ENCODE measurements at places on chromosomes 7 and 10.

DNA sequence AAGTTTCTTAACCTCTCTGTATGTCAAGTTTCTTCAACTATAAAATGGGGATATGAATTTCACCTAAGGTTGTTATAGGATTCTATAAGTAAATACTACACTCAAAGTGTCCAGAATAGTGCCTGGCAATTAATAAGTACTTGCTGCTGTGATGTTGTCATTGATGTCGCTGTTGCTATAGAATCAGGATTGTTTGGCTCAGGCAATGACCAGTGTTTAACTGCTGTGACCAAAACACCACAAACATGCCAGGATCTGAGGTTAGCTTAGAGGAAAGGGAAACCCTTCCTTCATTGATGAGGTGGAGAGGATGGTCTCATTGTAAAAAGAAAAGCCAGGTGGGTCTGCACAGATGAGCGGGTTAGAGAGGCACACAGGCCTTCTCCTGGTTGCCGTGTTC, 223.1 kb upstream of the INHBA start:
- DNase-seq = no peak

DNA sequence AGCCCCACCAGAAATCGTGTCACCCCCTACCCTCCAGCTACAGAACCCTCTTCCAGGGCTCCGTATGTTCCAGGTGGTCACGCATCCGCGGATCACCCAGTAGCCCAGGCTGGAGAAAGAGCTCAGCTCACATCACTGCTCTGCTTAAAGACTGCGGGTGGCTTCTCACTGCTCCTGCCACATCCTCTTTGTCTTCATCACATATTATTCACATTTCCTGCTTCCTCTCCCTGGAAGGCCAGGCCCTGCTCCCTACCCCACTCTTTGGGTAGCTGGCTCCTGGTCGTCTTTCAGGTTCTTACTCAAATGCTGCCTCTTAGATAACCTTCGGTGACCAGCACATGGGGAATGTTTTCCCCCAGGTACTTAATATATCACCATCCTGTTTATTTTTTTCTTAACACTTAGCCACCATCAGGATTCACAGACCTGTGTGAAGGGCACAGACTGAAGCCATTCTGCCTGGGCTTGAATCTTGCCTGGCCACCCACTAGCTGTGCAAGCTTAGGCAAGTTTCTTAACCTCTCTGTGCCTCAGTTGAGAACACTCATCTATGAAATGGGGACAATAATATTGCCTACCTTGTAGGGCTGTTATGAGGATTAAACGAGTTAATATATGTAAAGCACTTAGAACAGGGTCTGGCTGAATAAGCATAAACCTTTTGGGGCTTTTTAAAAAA, 307.8 kb downstream of the PRPF18 start:
- no peak for DNase-seq

DNA sequence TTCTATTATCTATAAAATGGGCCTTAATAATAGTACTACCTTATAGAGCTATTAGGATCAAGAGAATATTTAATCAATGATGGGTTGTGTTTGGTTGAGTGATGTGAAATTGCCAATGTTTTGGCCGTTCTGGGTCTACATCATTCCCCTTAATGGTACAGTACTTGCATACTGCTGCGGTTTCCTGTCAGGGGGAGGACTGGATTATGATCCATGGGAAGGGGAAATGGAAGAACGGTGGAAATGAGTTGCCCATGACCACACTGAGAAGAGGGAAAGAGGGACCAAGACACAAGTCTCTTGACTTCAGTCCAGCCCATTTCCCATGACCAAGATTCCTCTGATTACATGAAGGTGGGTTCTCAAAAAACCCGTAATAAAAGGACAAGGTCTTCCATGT, 999 bp upstream of the MRPS24 start:
- DNase-seq = no peak

- DNase-seq = no peak
Measured at GRCh38 chr7:140242057-140243031, 65.6 kb upstream of the KDM7A start.

DNA sequence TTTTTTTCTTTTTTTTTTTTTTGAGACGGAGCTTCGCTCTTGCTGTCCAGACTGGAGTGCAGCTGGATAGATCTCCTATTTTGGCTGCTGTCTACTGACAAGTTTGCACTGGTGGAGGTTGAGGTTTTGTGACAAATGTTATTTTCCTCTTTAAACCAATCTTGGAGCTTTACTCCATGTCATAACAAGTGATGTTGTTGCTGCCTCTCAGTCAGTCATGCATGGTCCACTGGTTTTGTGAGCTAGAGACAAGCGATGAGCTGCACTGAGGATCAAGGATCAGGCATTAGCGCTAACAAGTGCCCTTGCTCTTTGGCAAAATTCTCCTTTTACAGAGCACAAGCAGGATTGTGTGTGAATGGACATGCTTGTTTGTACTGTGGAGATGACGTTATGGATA, 805 bp upstream of the WDFY4 start:
- DNase-seq = no peak

DNA sequence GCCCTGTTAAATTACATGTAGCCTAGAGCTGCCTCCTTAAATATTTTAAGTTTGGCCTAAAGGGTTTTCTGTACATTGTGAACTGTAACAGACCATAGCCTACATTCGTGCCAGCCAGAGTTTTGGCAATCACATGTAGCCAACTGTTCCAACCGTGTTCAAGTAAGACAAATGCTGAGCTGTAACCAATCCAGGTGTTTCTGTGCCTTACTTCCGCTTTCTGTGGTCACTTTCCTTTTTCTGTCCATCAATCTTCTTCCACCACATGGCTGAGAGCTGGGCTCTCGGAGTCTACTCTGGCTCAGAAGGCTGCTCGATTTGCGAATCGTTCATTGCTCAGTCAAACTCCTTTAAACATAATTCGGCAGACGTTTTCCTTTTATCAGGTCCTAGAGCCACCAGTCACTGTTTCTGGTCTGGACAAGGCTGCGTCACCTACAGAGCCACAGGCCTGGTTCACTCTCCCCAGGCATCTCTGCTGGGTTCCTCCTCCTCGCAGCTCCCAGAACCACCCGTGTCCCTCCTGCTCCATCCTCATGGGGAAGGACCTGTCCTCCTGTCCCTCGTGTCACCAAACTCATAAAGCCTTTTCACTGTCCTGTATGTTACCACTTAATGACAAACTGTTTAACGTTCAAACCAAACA, 158.0 kb upstream of the RHEB start:
- DNase-seq = no peak

- DNase-seq = no peak
Measured at GRCh38 chr7:155851892-155852291, 39.6 kb upstream of the SHH start.

- DNase-seq = no peak
Measured at GRCh38 chr10:60098677-60099601, 192.6 kb upstream of the CCDC6 start.

All from activated CD4-positive, CD25-positive, alpha-beta regulatory T cell (primary cell).